IMR-90 (cell line): ENCODE measurements at places on chromosomes 6 and 20. TPM values are rescaled to one million over a fixed set of nuclear protein-coding genes. Genes with fewer than 3 reads are reported as not detected.

KCNK16 gene
- polyA plus RNA-seq, result not detected in 2 replicates

DNMT3B gene
- polyA plus RNA-seq, result 1.9 TPM in 2 replicates

HBS1L gene
- polyA plus RNA-seq, result 38.6 and 45.1 TPM in 2 replicates

JPH2 gene
- polyA plus RNA-seq, result 0.44 TPM in 2 replicates

EDN1 gene
- 8.5 and 9.0 TPM in 2 replicates for polyA plus RNA-seq

PGK2 gene
- polyA plus RNA-seq, result not detected in 2 replicates

KHDRBS2 gene
- polyA plus RNA-seq, result not detected in 2 replicates

FAM83C gene
- 0.02 and 0.03 TPM in 2 replicates for polyA plus RNA-seq

CD109 gene
- polyA plus RNA-seq, result 2.6 and 3.6 TPM in 2 replicates
